ENCODE measurements at places on chromosomes 13 and 19.

DNA sequence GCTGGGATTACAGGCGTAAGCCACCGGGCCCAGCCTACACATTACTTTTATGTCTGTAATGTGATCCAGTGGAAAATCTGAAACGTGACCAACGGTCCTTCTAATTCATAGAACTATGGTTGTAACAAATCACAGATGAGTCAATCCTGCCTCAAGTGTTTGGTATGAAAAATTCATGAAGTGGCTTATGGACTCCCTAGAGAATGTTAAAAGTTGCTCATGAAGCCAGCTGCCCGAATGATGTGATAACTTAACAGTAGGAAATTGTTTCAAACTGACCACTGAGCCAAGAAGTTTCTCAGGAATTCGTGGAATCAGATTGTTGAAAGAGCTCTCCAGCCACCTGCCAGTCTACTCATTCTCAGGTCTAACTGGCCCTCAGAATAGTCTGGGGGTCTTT is 59.4 kb upstream of the FARP1 start:
- no peak for DNase-seq

GRCh38 chr13:101631395-101631794 is 178.9 kb downstream of the ITGBL1 start:
- no peak for DNase-seq

- DNase-seq, result no peak
Measured at GRCh38 chr19:37564624-37565369, 29.8 kb downstream of the ZNF571 start.

- DNase-seq, result peak; percentile 36
Measured at GRCh38 chr19:38792250-38793111, 3.5 kb downstream of the LGALS7B start.

- no peak for DNase-seq
Measured at GRCh38 chr13:93766719-93767118, 540.1 kb downstream of the GPC6 start.

DNA sequence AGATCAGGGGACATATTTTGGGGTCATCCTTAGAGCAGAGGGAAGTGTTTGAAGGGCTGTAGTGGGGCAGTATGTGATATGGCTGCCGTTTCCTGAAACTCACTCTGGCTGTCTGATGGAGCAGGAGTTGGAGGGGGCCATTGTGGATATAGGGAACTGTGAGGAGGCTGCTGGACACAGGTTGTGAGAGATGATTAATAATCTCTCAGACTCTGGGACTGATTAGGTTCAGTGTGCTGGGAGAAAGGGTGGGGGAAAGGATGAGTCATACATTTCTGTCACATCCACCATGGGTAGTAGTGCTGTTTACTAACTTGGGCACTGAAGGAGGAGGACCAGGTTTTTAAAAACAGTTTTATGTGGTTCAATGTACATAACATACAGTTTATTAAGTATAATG is 4.8 kb downstream of the B3GLCT start:
- DNase-seq, result peak; percentile 20

DNA sequence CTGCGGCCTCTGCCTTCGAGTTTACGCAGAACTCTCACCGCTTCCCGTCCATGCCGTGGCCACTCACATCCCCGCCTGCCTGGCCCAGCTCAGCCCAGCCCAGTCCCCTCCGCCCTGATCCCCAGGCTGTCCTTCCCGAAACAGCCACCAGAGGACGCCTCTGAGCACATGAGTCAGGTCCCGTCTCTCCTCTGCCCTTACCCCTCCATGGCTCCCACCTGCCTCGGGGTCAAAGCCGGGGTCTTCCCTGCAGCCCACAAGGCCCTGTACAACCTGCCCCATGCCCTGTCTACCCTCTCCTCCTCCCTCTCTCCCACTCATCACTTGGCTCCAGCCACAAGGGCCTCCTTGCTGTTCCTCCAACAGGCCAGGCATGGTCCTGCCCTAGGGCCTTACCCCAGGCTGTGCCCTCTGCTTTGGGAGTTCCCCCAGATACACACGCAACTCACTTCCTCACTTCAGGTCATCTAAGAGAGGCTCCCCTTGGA is 8.1 kb upstream of the SEMA6B start:
- peak; percentile 54 for DNase-seq

- no peak for DNase-seq
Measured at GRCh38 chr19:18878858-18879578, 16.9 kb downstream of the CERS1 start.

DNA sequence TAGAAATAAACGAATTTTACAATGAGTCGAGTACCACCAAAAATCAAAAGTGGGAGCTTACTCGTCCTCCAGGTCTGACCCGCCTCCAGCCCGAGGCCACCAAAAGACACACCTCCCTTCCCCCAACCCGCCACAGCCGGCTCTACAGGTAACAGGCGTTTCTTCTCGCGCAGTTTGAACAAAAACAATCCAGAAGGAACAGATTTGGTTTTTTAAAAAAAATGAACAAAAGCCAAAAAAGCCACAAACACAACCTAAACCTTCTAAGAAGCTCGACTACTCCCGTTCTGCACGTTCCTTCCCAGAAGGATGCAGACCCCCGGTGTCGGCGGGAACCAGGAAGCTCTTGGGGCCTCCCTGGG is 671 bp downstream of the ZDHHC20 start:
- DNase-seq, result peak; percentile 43

DNA sequence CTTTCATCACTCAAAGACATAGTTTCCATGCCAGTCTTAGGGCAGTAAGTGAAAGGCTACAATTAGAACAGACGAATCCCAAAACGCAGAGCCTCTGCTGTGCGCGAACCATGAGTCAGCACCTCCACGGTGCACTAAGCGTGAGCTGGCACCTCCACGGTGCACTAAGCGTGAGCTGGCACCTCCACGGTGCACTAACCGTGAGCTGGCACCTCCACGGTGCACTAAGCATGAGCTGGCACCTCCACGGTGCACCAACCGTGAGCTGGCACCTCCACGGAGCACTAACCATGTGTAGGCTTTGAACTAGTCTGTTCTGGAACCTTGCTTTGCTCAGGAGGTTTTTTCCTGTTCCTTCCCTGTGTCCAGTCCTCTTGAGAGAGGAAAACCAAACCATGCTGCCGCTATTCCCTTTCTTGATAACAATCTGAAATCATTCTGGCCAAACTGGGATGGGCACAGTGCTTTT is 120.6 kb downstream of the IRS2 start:
- no peak for DNase-seq

DNA sequence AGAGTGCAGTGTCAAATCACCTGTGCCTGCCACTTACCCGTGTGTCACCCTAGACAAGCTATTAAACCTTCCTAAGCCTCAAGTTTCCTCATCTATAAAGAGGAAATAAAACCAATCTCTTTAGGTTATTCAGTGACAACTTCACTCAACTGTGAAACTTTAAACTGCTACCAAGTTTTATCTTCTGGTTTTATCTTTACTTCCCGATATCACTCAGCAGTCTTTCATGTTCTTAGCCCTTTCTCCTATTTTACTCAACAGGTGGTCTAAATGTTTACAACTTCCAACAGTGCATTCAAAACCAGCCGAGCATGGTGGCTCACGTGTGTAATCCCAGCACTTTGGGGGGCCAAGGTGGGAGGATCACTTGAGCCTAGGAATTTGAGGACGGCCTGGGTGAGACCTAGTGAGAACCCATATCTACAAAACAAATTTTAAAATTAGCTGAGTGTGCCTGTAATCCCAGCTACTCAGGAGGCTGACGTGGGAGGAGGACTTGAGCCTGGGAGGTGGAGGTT is 59.6 kb downstream of the GPALPP1 start:
- DNase-seq, result no peak

DNA sequence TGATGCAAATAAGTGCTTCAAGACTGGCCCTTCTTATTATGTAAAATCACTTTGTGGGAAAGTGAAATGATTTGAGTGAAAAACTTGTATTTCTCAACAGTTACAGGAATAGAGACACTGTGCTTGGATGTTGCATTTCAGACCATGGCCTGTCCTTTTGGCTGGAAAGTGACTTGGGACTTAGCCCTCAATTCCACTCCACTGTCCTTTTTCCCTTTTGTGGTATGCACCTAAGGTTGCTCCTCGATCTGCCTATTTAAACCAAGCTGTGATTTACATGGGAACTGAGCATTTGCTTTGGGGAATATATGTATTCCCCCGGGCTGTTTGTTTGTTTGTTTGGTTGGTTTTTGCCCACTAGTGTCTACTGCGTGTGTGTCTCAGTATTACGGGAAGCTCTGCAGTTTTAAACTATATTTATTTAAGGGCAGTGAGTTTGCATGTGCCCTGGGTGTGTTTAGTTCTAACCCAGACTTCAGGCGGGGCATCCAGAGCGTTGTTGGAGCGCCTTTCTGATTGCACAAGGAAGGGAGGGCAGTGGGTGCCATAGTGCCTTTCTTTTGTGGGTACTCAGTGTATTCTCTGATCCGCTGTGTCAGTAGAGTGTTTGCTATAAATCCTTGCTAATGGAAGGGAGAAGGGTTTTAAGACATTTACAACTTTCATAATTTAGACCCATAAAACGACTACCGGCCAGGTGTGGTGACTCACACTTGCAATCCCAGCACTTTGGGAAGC is 18.2 kb upstream of the RNF113B start:
- DNase-seq, result no peak

DNA sequence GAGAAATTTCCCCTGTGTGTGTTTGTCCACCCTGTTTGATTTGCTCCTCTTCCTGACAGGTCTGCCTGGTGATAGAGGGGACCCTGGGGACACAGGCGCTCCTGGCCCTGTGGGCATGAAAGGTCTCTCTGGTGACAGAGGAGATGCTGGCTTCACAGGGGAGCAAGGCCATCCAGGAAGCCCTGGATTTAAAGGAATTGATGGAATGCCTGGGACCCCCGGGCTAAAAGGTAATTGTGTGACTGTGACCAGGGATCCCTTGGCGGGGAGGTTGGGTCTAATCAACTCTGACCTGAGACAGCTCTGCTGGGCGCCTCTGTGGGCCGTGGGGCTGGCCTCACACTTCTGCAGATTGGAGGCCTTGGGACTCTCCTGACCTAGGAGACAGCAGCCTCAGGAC is 81.4 kb downstream of the RAB20 start:
- no peak for DNase-seq

DNA sequence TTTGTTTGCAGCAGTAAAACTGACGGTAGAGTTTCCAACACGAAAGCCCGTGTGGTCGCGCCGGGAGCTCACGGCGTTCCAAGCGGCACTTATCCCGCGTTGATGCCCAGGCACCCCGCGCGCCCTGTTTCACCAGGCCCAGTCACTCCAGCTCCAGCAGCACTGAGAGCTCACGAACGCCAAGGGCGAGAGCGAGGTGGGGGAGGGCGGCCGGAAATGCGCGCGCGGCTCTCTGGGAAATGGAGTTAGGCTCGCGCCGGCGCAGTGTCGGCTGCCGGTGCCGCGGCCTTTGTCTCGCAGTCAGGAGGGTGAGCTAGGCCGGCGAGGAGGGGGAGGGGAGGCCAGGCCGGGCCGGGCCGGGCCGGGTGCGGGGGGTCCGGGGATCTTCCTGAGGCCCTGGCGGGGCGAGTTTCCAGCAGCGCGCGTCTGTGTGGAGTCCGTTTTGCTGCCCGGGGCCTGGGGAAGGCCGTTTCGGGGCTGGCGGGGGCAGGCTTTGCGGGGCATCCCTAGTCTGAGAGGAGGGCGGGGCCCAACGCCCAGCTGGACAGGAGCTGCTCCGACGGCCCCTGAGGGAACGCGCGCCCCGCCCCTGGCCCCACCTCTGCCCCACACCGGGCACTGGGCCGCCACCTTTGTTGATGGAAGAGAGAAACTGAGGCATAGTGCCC is at the start of gene ZNF135:
ZNF135 (plus strand) TSS at position 280 of the 668 bp plus-strand sequence. CDS start 721 bp downstream, outside the sequence.
- peak; percentile 12 for DNase-seq

DNA sequence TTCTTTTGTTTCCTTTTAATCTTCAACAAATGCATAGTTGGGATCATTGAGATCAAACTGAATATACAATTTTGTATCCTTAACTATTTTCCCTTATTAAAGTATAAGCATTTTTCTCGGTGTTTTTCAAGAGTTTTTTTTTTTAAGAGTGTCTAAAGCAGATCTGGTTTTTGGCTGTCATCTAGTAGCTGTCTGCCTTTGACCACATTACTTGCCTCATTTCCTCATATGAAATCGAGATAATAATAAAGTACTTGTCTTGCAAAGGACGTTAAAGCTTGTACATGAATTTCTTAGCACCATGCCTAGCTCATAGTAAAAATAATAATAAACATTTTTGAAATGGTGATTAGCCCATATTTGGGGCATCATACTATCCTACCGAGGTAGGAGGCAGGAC is 121.2 kb downstream of the PDS5B start:
- no peak for DNase-seq

- no peak for DNase-seq
Measured at GRCh38 chr13:47408546-47409319, 511.9 kb upstream of the HTR2A start.

- DNase-seq, result no peak
Measured at GRCh38 chr13:113591750-113592149, 7.2 kb downstream of the TFDP1 start.

DNA sequence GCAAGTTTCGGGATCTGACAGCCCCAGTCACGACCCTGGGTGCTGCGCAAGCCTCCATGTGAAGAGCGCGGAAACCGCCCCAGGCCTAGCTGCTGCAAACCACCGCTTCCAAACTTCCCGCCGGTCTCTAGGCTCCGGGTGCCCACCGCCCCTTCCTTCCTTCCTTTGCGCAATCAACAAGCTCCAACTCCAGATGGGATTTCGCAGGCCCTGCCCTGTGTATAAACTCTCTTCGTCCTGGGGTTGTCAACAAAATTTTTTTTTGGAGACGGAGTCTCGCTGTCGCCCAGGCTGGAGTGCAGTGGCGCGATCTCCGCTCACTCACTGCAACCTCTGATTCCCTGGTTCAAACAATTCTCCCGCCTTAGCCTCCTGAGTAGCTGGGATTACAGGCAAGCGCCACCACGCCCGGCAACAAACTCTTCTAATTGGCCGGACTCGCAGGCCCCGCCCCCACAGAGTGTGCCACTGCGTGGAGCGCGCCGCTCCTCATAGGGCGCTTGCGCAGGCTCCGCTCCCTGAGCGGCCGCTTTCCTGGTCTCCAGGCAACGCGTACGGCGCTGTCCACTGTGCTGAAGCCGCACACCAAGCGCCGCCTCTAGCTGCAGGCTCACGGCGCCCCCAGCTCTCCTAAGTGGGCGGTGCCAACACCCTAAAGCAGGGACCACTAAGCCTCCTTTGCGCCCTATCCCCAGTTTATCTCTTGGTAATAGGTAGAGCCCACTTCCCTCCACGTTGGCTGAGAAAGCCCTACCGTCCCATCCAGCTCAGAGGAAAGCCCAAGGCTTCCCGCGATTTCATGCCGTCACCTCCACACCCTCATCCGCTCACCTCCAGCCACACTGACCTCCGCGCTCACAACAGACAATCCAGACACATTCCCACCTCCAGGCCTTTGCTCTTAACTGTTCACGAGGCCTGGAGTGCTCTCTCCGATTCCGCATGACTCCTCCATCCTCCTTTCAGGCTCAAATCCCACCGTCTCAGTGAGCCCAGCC is 5.5 kb upstream of the QTRT1 start:
- DNase-seq, result peak; percentile 86

GRCh38 chr13:66402066-66402465 is 828.1 kb downstream of the PCDH9 start:
- no peak for DNase-seq

GRCh38 chr13:49099513-49099877 is 120.6 kb upstream of the MLNR start:
- DNase-seq, result no peak

DNA sequence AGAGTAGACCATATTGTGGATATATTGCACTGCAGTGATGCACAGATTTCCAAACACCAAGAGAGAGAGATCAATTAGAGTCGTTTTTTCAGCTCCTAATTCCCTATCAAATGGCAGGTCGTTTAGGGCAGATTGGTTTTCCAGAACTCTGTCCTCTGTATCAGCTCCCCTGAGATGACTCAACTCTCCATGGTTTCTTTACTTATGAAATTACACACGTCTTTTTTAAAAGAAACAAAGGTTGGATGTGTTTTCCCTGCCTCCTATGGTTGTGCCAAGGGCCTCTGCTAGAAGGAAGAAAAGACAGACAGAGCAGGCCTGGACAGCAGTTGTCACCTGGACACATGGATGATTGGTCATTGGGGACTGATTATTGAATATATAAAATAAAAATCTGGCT is 478.1 kb upstream of the NBEA start:
- DNase-seq, result no peak
